ENCODE measurements at places on chromosomes 3 and 15.
A peak's percentile ranks its signal among the peaks of the same experiment; 100 is the strongest.

- no peak for DNase-seq
Observed at GRCh38 chr3:60979461-60980341, 271.6 kb downstream of the FHIT start.

DNA sequence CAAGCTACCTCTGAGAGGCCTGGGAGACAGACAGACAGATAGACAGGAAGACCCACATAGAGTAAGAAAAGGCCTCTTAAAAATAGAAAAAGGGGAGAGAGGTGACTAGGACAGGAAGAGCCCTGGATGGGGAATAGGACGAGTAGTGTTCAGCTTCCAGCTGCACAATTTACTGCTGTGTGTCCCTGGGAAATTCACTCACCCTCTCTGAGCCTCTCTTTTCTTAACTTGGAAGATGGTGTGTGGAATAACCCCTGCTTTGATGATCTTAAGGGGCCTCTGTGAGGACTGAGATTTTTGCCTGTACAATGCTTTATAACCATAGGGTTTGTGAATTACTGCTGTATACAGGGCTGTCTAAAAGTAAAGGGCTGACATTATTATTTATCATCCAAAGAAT is 37.5 kb downstream of the FEM1B start:
- no peak for DNase-seq

DNA sequence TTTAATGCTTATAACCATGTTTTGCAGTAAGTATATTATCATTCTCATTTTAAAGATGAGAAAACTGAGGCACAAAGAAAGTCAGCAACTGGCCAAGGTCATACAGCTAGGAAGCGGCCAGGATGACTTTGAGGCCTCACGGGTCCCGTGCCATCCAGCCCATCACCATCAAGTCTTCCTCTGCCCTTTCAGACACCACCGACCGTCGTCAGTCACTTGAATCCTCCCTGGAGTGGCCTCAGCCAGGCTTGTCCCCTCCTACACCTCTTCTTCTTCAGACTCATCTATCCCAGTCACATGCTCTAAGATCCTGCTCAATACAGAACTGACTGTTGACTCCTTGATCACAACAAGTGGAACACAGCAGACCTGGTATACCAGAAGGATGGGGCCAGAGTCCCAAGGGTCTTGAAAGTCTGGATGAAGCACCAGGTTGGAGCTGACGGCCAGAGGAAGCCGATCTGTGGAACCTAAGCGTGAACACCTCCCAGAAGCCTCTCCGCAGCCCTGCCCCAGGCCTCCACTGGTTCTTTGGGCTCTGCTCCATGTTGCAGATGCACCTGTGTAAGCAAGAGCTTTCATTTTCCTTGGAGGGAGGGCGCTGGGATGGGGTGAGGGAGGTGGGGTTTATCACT is 22.1 kb downstream of the ITGA11 start:
- DNase-seq = no peak

DNA sequence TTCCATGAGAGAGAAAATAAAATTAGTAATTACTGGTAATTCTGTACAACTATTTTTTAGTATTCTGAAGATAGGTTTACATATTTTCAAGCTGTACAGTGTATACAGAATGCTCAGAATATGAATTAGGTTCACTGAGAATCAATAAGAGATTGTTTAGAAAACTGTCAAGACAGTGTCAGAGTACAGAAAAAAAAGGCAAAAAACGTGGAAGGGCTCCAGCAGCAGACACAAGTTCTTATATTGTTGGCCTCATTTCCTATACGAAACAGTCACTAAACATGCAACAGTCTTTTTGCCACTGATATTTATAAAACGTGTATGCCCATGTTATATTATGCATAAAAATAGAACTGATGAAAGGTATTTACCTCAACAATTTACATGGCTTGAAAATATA is 103.9 kb downstream of the ISL2 start:
- DNase-seq = no peak

GRCh38 chr15:63597038-63597790 is at the start of gene FBXL22:
TSS of gene FBXL22 (plus strand) at chr15:63597387. CDS start at chr15:63597393, 6 bp downstream.
- no peak for DNase-seq

DNA sequence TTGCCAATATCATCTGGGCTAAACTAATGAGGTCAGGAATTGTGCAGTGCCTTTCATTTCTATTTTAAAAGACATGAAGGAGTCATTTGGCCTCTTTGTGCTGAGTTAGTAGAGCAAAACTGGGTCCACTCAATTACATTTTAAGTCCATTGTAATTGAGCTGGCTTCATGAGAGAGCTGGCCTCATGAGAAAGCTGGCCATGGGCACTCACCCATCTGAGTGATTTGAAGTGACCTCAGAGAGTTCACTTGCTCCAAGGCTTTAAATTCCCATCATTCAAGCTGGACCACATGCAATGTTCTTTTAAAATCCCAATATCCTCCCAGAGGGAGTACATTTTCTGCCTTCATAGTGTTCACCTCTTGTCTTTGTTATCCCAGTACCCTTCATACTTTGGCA is 335.9 kb upstream of the WNT5A start:
- no peak for DNase-seq

DNA sequence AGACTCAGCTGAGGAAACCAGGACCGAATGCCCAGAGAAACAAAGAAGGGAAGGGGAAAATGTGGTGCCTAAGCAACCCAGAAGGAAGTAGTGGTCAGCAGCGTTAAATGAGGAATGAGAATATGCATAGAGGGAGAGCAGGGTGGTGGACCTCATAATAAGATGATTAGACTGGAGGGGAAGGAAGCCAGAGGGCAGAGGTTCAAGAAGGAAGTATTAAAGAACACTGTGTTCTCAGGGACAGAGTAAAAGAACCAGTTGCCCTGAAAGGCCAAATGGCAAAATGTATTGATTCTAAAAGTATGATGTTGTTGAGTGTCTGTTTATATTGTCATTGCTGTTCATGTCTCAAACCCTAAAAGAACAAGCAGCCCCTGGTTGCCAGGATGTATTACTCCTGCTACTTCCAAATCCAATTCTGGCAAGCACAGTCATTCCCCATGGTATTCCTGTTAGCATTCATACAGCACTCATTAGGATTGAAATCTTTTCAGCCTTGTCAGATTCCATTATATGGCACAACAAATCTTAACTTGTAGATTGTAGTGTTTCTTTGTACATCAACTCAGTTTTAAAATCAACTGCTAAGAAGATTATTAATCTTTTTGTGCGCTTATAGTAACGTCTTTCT is 23.4 kb downstream of the P2RY1 start:
- no peak for DNase-seq

DNA sequence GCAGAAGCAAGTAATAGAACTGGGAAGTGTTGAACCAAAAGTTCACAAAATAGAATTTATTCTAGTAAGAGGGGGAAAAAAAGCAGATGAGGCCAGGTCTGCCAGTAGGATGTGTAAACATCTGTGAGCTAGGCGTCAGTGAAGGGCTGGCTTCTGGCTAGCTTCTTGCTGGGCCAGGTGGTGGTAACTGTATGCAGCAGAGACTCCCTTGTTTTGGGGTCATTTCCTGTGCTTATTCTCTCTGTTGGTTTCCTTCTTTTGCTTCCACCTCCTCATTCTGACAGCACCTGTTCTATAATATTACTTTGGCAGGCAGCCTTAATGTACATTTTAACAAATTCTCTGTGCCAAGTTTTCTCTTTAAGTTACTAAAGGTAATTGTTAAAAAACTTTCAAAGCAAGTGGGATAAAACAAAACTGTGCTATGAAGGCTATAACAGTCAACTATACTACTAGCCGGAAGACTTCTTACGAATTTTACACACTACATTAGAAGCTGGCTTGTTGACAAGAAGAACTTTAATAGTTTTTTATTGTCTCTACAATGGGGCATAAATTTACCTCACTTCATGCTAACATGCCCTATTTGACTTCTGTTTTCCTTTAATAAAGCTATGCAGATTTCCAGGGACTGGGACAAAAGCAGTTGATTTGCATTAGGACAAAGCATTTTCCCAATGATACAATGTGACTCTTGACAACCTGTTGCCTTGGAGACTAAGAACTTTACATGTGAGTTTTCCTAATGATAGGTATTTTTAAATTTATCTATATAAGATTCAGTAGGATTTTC is 318.8 kb upstream of the NAALADL2 start:
- no peak for DNase-seq

DNA sequence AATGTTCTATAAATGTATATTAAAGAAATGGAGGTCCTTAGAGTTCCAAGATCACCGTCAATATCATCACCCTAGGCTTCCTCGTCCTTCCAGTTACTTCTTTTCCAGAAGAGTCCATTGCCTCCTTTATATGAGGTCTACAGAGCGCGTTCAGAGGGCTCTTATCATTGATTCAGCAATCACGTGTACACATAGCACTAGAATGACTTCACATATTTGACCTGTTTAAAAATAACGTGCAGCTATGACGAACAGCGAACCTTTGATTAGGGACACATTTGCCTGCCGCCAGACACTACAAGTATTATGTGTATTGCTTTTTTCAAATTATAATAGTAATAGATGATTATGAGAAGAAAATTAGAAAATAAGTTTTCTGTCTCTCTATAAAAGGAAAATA is 26.0 kb downstream of the IGF1R start:
- no peak for DNase-seq

DNA sequence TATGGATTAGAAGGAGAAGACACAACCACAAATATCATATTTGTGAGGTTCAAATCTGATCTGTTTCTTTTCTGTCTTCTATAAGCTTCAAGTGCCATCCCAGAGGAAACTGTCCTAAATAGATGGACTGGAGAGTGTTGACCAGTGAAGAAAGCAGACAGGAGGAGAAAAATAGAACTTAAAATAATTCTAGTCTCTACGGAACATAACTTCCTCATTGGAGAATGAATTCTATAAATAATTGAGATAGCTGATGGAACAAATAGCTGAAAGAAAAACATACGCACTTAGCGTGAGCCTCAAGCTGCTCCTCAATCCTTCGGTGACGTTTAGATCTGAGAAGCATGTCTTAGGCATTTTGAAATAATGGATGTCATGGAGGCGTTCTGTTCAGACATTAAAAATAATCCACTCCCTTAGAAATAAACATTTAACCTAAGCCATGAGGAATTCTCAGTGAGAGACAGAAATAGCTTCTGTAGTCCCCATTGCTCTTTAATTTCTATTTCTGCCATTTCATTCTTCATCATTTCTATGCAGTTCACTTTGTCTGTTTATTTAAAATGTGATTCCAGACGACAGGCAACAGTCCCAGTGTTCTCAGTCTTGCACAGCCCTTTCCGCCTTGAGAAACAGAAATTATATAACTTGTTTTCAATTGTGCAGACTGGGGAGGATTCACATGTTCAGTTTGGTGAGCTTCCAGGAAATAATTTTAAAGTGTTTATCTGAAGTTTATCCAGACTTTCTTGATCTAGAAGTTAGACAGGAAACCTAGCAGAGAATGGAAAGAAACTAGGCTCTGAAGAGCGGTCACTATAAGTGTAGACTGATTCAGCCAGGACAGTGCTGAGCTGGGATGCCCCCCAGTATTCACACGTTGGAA is 97.3 kb downstream of the NR1D2 start:
- no peak for DNase-seq

DNA sequence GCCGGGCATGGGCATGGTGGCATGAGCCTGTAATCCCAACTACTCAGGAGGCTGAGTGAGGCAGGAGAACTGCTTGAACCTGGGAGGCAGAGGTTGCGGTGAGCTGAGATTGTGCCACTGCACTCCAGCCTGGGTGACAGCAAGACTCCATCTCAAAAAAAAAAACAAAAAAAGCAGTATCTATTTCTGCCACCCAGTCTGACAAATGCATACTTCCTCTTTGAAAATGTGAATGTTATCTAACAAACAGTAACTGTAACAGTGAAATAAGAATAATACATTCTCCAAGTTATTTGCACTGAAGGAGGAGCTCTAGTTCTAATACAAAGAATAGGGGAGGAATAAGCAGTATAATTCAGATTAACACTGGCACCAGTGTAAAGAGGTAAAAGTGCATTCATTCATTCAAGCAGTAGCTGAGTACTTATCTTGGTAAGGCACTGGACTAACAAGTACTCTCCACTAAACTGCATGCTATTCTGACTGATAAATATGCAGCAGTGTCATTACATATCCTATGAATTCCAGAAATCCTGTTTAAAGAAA is 12.9 kb downstream of the VPS13C start:
- no peak for DNase-seq

GRCh38 chr15:68126396-68126795 is 72.3 kb downstream of the PIAS1 start:
- no peak for DNase-seq

GRCh38 chr3:184491867-184492615 is 69.5 kb upstream of the EPHB3 start:
- DNase-seq = peak; percentile 8

DNA sequence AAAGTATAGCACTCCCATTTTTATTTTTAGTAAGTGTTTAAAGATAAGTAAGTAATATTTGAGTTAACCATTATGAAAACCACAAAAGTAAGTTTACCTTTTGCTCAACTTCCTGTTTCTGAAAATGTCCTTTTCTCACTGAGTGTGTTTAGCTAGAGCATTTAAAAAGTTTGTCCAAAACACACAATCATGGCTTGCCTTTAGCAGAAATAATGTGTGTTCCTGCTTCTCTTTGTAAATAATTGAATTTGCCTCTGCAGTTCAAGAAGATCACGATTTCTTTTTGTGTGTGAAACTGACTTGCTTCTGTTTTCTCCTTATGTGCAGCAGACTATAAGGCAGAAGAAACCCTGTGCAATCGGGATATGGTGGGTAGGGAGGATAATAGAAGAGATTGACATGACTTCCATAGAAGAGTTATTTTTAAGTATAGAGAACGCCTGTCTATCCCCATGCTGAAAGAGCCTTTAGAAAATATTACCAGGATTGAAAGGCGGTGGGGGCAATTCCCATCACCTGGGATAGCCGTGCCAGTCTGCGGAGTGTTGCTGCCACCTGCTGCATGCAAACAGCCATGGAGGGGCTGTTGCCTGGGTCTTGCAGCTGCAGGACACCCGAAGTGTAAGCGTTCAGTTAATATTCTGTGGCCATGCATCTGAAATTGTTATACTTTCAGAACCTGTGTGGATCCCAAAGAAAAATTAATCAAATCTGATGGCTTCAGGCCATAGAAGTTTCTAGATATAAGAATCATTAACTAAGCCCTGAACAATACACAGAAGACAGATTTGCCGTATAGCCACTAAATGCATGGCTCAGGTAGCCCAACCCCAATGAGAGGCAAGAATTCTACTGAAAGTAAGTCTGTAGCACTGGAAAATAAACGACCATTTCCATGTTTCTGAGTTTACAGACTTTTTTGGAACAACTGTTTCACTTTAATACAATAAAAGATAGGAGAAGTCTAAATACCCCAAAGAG is 2.4 kb upstream of the CD96 start:
- DNase-seq = peak; percentile 30

- DNase-seq = no peak
Observed at GRCh38 chr3:177466074-177466473, 268.8 kb upstream of the TBL1XR1 start.

- no peak for DNase-seq
Observed at GRCh38 chr3:42027571-42027970, 63.6 kb upstream of the TRAK1 start.

GRCh38 chr15:74957476-74958035 is 984 bp upstream of the RPP25 start:
- DNase-seq = no peak

GRCh38 chr3:45406772-45407171 is 18.4 kb downstream of the LARS2 start:
- no peak for DNase-seq

DNA sequence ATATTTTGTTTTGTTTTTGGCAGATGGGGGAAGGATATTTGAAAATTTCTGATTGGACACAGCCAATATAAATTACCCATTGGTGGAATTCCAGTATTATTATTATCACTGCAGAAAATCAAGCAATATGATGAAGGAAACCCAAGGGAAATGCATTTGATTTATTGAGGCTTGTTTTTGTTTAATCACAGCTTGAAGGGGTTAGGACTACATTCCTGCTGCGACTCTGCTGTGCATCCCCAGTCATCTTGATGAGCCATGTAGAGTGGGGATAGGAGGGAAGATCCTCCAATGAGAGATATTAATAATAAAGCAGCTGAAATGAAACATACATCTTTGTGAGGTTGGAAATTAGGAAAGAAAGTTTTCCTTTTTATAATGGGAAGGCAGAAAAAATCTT is 208.6 kb downstream of the GAP43 start:
- no peak for DNase-seq
